ENCODE measurements at places on chromosomes 5 and 9.

DNA sequence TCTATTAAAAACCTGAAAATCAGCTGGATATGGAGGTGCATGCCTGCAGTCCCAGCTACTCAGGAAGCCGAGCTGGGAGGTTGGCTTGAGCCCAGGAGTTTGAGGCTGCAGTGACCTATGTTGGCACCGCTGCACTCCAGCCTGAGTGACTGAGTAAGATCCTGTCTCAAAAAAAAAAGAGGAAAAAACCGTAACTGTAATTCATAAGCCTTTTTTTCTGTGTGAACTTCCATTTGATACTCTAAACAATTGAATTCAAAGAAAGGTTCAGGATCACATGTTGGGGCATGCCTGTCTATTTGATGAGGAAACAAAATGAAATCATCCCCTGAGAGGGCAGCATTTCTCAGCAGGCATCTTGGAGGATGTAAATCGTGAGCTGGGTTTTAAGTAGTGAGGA lies 38.8 kb downstream of the ITGA2 start:
- DNase-seq: no peak

- DNase-seq: no peak
These were observed 12.5 kb upstream of the FOXE1 start for GRCh38 chr9:97840521-97840920.

GRCh38 chr9:16103620-16104397 lies 551.0 kb downstream of the CCDC171 start:
- DNase-seq: no peak

DNA sequence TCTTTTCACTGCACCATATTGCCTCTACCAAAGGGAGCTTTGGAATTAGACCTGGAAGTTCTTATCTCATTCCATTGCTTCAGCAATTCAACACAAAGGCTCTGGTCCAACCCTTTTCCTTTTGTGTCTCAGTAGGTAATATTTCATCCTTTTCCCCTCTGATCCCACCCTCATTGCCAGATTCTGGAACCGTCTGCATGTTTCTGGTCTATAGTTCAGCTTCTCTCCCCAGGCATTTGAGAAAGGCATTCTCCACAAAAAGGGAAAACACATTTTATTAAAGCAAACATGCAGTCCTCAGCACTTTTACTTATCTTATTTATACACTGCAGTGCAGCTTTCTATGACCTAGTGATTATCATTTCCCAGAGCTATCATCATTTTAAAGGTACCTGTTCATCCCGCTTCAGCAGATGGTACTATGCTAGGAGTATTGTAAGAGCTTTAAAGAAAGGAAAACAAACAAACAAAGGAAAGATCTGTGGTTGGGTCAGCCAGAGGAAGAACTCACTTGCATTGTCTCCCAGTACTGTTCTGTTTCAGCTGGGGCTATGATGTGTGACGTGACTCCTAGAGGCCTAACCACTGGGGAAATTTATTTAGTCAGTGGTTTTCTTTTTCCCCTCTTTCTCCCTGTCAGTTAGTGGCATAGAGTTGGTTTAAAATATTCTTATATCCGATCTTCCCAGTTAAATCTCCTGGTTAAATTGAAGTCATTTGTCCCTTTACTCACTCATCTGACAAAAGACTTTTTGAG lies 269.2 kb downstream of the TMEM38B start:
- DNase-seq: no peak

GRCh38 chr5:100777680-100778300 lies 125.3 kb downstream of the ST8SIA4 start:
- DNase-seq: no peak

DNA sequence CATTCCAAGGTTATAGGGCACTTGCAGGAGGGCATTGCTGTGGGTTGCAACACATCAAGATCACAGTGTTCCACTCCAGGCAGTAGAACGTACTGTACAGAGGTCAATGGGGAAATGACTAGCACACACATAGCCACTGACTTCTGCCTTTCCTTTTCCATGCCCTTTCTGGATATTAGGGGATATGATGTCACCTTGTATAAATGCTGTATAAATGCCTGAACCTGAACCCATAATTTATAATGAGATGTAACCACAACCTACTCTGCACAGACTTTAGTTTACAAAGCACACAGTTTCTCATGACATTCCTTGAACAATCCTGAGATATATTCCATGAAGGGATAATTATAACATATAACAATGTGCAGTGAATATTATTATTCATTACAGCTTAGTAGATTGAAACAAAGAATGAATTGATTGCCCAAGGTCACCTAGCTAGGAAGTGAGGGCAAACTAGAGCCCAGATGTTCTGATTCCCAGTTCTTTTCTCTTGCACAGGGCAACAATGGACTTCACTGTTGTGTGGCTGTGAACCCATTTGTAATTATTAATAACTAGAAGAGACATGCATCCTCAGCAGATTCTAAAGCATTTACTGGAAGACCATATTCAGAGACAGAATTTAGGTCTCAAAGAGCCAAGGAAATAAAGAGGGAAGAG lies 5.6 kb upstream of the ABLIM3 start:
- no peak for DNase-seq

DNA sequence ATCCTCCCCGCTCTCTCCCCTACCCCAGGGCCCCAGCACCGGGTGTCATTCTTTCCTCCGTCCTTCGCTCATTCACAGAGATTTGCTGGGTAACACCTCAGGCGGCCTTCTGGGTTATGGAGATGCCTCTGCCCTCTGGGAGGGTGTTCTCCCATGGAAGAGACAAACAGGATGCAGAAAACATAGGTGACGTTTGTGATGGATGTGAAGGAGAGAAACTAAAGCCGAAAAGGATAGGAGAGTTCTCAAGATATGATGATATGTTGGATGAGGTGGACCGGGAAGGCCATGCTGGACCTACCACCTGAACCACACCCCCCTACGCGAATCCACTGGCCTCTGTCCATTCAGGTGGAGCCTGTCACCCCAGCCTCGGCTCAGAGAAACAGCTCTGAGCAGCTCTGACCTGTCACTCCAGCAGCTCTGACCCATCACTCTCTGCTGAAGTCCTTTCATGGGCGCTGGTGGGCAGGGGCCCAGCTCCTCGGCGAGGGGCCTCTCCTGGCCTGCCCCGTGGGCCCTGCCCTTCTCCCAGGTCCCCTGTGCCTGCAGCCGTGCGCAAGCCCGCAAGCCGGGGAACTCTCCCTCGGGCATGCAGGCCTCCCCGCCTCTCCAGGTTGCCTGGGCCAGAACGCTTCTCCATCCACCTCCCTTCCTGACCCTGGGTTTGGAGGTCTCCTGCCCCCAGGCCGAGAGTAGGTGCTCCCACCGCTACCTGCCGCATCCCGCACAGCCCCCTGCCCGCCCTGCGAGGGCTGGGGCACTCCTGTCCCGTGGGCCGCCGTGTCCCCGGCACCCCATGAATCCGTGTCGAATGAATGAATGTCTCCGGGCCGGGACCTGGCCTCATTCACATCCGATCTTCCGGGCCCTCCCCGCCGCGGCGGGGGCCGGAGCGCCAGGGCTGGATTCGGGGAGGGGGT lies 717 bp upstream of the NCS1 start:
- DNase-seq: no peak

DNA sequence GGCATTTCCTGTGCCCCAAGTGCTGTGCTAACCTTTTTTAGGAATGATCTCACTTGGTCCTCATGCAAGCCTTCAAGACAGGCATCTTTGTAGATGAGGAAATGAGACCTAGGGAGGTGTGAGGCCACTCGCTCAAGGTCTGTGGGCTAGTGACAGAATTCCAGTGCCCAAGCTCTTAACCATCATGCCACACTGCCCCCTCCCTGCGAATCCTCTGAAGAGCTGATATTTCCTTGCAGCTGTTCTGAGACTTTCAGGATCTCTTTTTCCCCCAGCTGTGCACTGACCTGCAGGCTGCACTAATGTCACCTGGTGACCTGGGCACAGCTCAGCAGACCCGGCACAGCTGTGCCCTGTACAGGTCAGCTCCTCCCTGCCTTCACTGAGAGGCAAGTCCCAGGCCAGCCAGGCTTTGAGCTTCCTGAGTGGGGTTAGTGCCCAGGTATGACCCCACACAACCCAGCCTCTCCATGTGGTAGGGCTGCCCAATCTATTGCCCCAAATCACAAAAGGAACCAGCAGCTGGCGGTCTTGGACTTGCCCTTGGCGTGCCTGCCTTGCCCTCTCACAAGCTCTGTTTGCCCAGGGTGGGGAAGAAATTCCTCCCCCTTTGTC lies 32.7 kb downstream of the MORN5 start:
- DNase-seq: no peak
